ENCODE measurements at places on chromosomes 1 and 21.

DNA sequence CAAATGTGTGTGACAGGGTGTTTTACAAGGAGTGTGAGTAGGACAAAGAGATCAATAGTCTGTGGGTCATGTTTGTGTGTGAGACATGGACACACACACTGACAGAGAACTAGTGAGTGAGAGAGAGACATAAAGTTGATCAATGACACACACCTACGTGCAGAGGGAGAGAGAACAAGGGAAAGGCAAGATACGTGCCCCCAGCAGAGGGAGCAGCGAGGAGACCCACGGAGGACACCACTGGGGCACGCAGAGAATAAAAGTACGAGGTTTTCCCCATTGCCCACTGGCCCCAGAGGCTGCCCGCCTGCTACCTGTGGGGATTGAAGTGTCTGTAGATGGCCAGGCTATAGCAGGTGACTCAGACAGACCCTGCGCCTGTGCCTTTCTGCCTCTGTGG lies 130.2 kb upstream of the CSF3R start:
- DNase-seq = no peak

- DNase-seq = no peak
Measured at GRCh38 chr1:35390600-35391494, 122.3 kb downstream of the ZMYM4 start.

DNA sequence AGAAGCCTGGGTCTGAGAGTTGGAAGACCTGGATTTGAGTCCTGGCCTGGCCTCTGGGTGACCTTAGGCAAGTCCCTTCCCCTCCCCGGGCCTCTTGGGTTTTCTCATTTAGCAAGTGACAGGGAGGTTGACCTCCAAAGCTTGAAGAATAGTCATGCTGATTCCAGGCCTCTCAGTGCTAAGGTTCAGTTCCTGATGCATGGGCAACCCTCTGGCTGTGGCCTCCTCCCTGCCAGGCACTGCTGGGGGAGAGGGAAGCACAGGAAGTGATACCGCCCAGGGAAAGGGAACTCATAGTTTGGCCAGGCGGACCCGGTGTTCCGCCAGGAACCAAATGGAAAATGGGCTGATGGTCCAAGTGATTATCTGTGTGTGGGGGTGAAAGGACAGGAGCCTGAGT lies 23.6 kb upstream of the WASF2 start:
- no peak for DNase-seq

GRCh38 chr1:204194080-204194479 lies 2.2 kb downstream of the KISS1 start:
- no peak for DNase-seq

DNA sequence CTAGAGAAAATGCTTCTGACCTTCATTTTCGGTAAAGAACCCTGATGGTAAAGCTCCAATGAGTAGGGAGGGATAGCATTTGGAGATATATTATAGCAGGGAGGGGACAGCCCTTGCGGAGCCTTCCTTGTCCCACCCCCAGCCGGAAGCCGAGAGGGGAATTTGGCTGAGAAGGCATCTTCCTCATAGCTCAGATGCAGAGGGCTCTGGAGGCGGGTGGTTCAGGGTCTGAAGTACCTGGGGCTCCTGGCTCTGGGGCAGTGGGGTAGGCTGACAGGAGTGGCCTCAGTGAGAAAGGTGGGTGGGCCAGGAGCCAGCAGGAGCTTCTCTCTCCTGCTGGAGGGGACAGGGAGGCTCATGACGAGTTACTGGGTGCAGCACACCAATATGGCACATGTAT lies 88.0 kb upstream of the IFFO2 start:
- peak; percentile 9 for DNase-seq

DNA sequence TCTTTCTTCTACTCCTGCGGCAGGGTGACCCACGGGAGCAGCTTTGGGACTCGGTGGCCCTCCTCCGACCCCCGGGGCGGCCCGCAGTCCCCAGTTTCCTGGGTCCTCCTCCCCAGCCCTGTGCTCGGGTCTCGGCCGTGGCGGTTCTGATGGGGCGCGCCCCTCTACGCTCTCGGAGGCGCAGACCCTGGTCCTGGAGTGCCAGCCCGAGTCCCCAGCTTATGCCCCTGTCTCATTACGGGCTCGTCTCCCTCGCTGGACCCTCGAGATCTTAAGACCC lies 430 bp downstream of the BTG2 start:
- DNase-seq = no peak

DNA sequence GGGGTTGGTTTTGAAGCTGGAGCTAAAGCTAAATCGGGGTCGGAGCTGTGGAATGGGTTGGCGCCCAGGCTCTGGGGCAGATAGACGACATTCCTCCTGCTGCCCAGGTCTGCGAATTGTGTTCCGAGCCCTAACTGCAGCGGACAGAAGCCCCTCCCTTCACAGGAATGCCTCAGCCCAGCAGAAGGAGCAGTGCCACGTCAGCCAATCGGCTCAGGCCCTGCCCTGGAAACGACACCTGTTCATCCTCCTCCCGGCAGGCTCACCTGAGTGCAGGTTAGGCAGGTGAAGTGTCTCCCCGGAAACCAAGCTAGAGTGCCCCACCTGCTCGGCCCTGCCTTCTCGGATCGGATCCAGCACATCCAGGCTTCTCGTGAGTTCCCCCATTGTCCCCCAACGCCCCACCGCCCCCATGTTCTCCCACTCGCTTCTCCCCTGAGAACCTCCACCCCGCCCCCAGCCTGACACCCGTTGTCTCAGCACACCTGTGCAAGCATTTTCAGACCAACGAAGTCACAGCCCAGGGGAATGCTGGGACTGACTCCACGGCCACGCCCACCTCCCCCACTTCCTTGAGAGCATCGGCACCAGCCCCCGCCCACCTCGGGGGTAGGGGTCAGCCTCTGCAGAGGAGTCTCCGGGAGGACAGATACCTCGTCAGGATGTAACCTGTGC lies 775 bp downstream of the TMEM125 start:
- DNase-seq = peak; percentile 59

DNA sequence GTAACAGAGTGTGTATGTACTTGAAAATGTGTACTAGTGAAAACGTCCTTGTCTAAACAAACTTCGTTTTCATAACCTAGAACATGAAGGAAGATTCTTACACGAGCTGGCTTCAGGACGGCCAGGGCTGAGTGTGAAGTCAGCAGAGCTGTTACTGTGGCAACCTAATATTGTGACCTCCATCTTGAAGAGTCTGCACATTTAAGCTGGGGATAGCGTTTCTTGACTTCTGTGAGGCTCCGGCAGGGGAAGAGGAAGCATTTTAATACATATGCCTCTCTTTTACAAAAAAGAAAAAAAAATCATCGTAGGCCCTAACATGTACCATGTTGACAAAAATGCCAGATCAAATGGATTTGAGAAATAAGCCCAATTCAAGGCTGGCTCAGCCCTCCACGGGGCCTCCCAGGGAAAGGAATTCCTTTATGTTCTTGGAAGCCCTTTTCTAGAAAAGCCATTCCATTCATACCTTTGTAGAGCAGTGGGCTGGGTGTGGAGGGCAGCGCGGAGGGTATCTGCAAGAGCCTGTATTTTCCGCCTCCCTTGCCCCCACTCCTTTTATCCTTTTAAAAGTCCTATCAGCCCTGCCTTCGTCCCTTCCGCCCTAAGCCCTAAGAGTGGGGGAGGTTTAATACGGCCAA lies 51.1 kb downstream of the SIM2 start:
- no peak for DNase-seq

All from tibial artery (tissue), 4 donors.